Renal pelvis (tissue), 12 donors: ENCODE measurements at places on chromosomes 13 and 19.

GRCh38 chr19:44925114-44925891, 10.9 kb downstream of the APOC1 start:
- no peak for DNase-seq

- DNase-seq: peak; percentile 70
These were observed 627 bp downstream of the LIN7B start for GRCh38 chr19:49114630-49115363.

DNA sequence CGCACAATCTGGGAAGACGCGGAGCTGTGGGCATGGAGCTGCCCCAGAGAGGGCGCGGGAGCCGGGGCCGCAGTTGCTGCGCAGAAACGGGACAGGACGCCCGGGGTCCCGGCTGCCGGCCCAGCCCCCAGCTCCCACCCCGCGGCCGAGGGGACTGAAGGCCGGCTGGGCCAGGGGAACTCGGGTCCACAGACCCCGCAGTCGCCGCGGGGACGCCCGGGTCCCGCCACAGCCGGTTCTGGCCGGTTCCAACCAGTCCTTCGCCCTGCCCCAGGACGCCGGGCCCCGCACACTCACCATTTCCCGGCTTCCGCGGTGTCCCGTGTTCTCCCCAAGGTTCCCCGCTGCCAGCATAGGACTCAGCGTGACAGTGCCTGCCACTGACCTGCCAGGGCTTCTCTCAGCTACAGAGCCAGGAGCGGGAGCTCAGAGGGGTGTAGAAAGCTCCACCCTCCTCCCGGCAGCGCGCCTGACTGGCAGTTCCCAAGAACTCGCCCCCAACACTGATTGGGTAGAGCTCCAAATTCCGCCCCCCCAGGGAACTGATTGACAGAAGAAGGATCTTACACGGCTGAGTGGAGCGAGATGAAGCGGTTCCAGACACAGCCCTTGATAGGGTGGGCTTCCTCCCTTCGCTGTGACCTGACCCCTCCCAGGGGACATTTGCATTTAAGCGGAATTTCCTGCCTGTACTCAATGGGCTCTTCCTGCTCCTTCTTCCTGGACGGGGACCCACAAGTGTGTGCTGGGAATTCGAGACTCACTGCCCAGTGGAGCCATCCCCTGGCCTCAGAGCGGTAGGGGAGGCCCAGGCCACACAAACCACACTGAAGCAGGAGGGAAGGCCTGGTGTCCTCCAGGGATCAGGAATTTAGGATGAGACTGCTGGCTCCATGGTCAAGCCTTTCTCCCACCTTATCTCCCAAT, at the start of gene ZNF442:
Gene ZNF442 (minus strand): TSS at position 448 of the 927 bp plus-strand sequence. CDS start 2,052 bp downstream, outside the sequence.
- DNase-seq: peak; percentile 99

DNA sequence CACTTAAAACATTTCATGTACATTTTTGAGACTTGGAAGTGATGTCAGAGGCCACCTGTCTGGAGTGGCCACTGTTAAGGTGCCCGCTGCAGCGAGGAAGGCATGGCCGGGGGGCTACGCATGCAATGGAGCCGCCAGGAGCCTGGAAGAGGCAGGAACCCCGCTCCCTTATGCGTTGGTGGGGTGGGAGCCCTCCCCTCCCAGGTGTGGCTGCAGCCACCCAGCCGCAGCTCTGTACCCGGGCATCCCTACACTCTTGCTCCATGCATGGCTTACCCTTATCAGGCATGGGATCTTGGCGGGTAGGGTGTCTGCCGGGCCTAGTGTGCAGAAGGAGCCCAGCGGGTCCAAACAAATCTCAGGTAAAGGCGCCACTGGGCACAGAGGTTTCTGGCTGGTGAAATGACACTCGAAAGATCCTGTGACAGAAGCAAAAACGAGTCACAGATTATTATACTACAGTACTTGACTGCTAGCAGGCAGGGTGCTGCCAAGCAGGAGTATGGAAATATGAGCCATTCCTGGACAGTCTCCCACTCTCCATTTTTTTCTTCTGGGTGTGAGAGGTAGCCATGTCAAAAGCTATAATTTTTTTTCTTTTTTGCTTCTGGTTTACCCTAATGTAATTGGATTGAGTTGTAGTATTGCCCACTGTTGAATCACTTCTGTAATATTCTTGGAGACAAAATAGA, 1606.3 kb upstream of the MIR17HG start:
- DNase-seq: no peak

DNA sequence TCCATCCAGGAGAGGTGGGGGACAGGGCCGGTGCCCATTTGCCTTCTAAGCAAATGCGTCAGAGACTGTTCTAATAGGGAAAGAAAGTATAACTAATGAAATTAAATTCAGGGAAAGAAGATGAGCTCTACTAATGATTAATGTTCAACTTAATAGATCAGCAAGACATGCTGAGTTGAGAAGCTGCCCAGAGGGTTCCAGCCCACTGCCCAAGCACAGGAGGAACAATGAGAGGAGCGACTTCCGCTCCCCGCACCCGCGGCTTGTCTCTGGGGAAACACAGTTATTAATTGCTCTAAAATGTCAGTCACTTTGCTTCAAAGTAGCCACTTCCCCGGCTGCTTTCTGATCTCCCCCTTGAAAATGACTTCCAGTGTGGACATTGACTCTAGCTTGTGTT, 331.3 kb downstream of the UQCRFS1 start:
- DNase-seq: peak; percentile 19
